Activated CD4-positive, alpha-beta T cell treated with anti-CD3 and anti-CD28 coated beads for 48 hours (primary cell): ENCODE measurements at places on chromosomes 5 and 9.

- no peak for DNase-seq
Measured at GRCh38 chr5:51278539-51278938, 104.7 kb upstream of the ISL1 start.

DNA sequence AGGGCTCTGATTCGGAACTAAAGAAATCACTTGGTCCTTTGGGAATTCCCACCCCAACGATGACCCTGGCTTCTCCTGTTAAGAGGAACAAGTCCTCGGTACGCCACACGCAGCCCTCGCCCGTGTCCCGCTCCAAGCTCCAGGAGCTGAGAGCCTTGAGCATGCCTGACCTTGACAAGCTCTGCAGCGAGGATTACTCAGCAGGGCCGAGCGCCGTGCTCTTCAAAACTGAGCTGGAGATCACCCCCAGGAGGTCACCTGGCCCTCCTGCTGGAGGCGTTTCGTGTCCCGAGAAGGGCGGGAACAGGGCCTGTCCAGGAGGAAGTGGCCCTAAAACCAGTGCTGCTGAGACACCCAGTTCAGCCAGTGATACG lies 83.4 kb downstream of the GOLPH3 start:
- DNase-seq, result no peak

- DNase-seq, result no peak
Measured at GRCh38 chr5:38462976-38463633, 93.3 kb downstream of the LIFR start.

DNA sequence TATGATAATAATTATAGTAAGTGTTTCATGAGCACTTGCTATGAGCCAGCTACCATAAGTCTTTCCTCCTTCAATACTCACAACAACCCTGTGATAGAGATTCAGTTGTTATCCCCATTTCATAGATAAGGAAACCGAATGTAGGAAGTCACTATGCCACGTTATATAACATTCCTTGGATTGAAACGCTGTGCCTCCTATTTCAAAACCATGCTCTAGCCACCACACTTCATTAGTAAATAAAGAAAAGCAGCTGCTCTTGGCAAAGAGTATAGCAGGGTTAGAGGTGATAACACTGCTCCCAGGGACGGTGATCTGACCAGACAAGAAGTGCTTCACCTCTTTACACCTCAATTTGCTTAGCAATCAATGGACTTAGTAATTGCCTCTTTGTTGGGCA lies 5.5 kb downstream of the ADAMTS12 start:
- DNase-seq, result no peak

DNA sequence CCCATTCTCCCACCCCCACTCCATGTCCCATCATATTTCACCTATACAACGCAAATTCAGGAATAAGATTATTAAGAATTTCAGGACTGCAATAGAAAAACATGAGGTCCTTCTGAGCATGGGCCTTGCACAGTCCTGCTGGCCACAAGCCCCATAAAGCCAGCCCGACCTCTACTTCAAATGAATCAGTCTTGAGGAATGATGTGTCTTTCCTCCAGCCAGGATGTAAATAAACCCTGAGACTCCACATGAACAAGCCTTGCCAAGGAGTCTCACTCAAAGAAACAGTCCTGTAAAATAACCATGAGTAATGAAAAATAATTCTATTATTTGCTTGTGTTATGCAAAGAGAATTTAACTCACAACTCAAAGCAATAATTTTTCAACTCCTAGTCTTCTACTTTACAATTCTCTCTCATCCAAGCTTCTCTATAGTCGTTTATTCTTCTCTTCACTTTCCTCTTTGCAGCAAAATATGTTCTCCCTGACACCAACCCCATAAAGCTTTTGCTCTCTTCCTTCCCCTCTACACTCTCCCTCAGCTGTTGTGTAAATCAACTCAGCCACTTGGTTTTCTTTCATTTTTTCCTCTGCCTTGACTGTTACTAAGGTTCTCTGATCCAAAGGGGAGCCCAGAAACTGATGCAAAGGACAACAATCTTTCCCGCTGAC lies 140.1 kb upstream of the MOCS2 start:
- DNase-seq, result no peak

DNA sequence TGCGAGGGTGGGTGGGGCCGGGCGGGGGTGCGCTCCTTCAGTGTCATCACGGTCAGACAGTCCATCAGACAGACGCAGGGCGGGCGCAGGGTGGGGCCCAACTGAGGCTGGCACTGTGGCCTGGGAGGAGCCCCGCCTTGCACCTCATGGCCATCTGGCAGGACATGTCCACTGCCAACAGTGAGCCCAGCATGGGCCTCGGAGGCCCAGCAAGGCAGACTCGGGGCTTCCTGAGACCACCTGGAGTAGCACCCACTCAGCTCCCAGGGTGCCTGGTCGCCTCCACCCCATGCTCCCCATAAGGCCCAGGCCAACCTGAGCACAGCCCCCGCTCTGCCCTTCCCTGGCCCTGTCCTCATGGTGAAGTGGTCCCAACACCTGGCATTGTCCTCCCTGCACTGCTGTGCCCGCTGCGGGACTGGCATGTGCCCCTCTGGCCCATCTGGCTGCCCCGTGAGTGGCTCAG lies 8.5 kb upstream of the GPSM1 start:
- no peak for DNase-seq

GRCh38 chr9:82763656-82764055 lies 299.3 kb downstream of the RASEF start:
- no peak for DNase-seq

DNA sequence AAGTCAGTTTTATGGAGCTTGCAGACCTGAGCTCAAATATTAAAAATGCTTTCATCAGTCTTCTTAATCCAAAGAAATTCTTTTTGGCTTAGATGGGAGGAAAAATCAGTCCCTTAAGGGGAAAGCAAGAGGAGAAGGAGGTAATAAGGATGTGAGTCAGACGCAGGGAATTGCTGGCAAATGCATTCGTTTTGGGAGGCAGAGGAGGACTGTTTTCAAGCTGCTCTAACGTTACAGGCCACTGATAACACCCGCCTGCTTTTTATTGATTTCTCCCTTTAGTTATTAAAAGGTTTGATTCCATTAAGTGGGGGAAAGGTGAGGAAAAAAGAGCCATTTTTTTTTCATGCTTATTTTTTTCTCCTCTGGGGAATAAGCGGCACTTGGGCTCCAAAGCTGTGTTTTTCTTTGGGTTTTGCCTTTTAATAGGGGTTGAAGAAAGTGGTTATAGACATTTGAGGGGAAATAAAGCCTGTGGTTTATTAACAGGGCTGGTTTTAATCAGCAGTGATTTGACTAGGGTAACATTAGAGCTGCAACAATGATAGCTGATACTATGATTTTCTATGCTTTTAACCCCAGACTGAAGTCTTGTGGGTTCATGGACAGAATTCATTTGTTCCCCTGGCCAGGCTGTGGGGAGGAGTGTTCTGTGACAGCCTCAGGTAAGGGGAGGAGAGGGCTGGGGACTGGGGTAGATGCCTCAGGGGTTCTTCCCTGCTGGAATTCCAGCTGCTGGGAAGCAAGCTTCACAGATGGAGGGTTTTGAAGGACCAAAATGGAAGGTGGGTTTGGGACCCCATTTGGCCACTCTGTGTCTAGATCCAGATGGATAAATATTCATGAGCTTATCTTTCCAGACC lies 225.2 kb downstream of the GAS1 start:
- DNase-seq, result no peak

- DNase-seq, result no peak
Measured at GRCh38 chr5:95822043-95822541, 434 bp downstream of the GLRX start.

DNA sequence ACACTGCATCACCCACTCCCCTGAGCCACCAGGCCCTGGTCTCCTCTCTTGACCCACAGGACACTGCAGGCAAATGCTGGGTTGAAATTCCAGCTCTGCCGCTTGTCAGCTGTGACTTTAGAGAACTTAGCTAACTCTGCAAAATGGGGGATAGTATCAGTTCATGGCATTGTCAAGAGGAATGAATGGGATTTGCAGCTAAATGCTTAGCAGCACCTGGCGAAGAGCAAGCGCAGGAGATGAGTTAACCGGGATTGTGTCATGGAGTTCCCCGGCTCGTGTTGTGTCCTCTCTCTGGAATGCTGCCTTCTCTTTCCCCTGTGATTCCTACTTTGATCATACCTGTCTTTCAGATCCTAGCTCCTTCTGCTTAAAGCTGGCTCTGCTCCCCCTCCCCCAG lies 67.1 kb downstream of the DAB2IP start:
- DNase-seq, result no peak

DNA sequence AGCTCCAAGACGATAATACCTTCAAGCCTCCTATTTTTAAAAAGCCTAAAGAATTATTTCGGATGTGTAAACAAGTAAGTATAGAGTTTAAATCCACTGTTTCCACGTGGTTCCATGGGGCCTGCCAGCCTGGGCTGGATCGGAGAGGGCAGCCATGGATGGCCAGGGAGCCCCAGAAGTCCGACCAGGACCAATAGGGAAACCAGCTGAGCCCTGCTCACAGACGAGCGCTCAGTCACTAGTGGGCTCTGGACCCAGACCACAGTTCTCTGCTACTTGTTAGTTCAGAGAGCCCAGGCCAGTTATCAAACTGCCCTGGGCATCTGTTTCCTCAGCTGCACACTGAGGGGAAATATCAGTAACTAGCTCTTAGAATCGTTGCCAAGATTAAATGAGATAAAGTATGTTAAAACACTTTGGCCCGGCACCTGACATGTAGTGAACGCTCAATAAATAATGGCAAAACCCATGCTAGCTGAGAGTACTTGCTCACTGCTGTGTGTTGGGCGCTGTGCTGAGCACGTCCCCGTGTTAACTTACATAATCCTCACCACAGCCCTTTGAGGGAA lies 124.8 kb downstream of the RGS3 start:
- DNase-seq, result no peak

DNA sequence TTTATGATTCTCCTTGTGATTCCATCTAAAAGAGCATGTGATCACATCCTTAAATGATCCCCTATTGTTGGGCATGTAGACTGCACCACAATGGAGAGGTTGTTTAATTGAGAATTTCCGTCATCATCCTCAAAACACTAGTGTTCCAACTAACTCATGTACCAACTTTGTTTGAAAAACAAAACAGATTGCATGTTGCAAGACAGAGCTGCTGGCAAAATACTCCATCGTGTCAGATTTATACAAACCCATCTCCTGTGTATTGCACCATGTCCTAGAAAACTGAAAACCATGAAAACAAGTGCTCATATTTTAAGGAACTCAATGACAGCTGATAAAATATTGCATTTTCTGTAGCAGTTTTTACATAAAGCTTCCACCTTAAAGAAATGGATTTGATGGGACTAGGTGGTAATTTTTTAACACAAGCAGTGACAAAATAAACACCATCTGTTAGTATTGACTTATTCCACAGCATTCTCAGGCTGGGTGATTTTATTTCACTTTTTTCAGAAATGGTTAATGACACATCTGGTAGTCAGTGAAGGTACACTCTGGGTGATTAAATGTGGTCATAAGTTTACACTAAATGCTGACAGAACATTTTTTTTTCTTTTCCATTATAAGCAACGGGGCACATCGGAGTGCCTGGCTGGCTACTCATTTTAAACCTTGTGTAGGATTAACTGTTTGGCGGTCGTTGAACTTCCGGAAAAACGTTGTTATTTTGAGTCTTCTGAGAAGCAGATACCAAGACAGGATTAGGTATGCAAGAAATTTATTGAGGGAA lies 602.9 kb upstream of the WWC1 start:
- no peak for DNase-seq

- DNase-seq, result no peak
Measured at GRCh38 chr9:137402746-137403145, 20.2 kb downstream of the EXD3 start.

DNA sequence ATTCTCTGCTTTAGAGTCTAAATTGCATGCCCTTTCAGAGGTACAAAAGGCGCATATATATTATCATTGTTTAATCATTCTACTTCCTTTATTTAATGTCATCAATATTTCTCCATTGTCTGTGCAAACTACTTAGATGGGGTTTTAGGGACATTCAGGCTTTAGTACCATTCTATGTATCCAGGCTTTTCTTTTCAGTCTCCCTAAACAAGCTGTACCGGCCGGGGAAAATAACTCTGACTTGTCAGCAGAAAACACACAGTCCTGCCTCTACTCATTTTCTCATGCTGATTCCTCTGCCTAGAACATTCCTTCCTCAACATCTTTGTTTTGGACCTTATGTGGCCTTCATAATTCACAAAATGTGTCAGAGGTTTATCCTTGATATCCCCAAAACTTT lies 392.1 kb upstream of the DAB2 start:
- DNase-seq, result no peak

DNA sequence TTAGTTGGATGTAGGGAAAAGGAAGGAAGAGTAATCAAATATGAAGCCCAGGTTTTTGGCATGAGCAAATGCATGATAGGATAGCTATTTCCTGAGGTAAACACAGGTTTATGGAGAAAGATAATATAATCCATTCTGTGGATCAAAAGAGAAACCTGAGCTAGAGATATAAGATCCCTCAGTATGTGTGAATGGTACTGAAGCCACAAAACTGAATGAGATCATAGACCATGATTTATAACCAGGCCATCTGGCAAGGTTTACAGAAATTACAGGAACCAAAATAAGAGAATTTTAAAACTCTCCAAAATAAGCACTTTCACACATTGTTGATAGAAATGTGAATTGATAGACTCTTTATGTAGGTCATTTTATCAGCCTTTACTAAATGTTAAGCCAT lies 28.7 kb upstream of the ECM2 start:
- DNase-seq, result no peak

DNA sequence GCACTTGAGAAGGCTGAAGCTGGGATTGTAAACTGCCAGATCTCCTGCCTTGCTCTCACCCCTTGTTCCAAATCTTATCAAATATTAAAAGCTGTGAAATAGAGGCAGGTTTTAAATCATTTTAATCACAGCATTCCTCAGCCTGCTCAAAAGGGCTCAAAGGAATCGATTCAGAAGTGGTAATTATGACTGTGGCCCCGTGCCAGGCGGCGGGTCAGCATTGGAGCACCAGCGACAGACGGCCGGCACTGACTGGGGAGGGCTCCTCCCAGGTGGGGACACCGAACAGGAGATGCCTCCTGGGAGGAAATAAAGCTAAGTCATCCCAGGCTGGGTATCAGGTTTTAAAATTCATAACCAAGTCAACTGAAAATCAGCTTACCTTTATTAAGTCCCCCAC lies 66.7 kb downstream of the KCNIP1 start:
- DNase-seq, result no peak

- DNase-seq, result no peak
Measured at GRCh38 chr9:112000743-112001142, 104.1 kb downstream of the UGCG start.

- no peak for DNase-seq
Measured at GRCh38 chr9:81213456-81213855, 475.9 kb downstream of the TLE1 start.

GRCh38 chr5:34897646-34898045 lies 17.7 kb downstream of the RAD1 start:
- DNase-seq, result no peak

- DNase-seq, result no peak
Measured at GRCh38 chr5:9118852-9119251, 427.0 kb downstream of the SEMA5A start.

DNA sequence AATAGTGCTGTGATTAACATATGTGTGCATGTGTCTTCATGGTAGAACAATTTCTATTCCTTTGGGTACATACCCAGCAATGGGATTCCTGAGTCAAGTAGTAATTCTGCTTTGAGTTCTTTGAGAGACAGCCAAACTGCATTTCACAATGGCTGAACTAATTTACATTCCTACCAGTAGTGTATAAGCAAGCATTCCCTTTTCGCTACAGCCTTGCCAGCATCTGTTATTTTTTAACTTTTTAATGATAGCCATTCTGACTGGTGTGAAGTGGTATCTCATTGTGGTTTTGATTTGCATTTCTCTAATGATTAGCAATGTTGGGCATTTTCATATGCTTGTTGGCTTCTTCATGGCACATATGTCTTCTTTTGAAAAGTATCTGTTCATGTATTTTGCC lies 308.5 kb downstream of the ARRDC3 start:
- no peak for DNase-seq

GRCh38 chr5:26884481-26884880 lies 153.9 kb downstream of the CDH9 start:
- no peak for DNase-seq
